ENCODE measurements at places on chromosomes 12 and 14.

- DNase-seq, result peak; percentile 58
Observed at GRCh38 chr12:29783773-29784666, at the start of gene TMTC1. Gene TMTC1 (minus strand): TSS chr12:29783942. CDS start chr12:29783751, 191 bp downstream.

- DNase-seq, result peak; percentile 65
Observed at GRCh38 chr12:92144631-92145480, 790 bp downstream of the BTG1 start.

- no peak for DNase-seq
Observed at GRCh38 chr14:58014778-58015177, 137.2 kb downstream of the ARMH4 start.

- DNase-seq, result no peak
Observed at GRCh38 chr14:80924365-80925103, 17.0 kb downstream of the CEP128 start.

DNA sequence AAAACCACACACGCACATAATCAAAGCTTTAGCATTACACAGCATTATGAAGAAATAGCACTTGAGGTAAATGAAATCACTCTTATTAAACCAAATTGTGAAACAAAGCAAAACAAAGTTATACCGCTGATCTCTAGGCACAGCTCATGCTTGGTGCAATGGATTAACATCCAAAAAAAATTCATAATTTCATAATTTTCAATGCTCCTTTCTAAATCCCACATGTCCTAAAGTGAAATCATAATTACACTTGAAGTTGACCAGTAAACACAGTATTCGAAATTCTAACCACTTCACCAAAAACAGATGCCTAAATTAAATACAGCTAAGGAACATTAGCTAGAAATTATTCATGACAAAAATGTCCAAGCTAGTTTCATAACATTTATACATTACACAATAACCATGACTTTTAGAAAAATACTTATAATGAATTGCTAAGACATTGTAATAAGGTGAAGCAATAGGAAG, 1.5 kb downstream of the MLH3 start:
- DNase-seq, result peak; percentile 76

Data from fibroblast of mammary gland (primary cell).